ENCODE measurements at places on chromosomes 1 and 21. TPM values are rescaled to one million over a fixed set of nuclear protein-coding genes. Genes with fewer than 3 reads are reported as not detected.
A peak's percentile ranks its signal among the peaks of the same experiment; 100 is the strongest.

DNA sequence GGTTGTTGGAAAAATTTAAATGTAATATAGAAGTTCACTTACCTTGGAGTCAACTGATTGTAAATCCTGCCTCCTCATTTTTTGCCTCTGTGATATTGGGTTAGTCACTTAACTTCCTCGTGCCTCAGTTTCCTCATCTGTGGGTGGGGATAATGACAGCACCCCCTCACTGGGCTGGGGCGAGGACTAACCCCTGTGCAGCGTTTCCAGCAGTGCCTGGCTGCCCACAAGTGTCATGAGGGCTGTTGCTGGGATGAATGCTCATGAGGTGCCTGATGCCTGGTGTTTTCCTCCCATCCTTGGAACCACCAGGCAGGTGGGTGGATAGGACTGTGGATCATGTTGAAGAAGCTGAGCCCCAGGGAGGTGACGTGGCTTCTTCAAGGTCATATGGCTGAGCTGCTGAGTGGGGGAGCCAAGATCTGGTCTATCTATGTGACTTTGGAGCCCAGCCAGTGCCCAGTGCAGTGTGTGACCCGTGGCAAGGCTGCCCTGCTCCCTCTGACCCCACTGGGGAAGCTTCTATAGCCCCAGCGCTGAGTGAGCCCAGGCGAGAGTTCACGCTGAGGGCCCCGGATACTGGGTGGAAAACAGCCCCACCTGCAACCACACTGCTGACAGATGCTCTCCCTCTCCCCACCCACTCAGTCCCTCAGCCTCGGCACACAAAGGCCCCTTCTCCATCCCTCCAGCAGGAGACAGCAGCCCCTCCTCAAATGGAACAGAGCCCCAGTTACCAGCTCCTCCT is 446.0 kb downstream of the PTPRU start:
- peak; percentile 59 for DNase-seq

DNA sequence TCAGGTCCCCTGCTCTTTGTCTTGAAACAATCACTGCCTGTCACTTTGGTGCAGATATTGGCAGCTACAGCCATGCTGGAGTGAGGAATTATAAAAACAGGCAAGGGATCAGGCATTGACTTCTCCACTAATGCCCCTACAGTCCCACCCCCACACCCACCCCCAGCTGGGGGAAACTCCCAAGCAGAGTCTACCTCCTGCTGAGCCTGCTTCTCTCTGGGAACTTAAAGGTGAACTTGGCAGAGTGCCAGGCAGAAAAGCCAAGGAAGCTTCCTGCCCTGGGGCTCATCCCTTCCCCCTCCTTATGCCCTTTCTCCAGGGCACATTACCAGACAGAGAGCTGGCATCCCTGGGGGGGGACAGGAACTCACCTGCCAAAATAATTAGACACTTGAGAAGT is 6.7 kb downstream of the NCMAP start:
- no peak for DNase-seq

SAMD13 gene
- total RNA-seq: 3.1 TPM

GRCh38 chr1:59445040-59445439 is 148.1 kb downstream of the FGGY start:
- no peak for DNase-seq

- DNase-seq: no peak
Observed at GRCh38 chr1:185393205-185393604, 76.2 kb upstream of the IVNS1ABP start.

DNA sequence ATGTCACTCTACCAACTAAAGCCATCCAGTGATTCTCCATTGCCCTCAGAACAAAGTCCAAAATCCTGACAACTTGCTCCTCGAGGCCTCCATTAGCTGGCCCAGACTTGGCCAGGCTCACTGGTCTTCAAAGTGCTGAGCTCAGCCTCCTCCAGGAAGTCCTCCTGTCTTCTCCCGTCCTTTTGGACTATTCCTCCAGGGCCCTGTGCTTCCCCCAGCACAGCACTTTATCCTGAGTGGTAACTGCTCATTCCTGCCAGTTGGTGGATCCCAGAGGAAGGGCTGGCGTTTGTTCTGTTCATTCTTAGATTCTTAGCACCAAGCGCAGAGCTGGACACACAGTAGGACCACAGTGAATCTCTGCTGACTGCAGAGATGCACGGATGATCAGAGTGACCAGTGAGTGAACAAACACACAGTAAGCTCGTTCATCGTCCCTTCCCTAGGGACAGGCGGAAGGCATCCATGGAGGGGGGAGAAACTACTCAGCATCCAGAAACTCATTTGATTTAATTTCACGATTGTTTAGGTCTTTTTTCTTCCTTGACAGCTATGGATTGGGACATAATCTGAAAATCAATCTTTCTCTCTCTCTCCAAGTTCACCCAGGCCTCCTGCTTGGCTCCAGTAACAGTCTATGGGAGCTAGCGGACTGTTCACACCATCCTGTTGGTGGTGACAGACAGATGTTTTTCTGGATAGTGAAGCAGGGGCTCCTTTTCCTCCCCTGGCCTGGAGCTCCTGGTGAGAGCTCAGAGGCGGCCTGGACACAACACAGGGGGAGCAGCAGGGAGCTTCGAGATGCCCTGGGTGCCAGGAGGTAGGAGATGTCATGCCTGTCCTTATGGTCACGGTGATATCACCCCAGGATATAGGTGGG is 180.2 kb downstream of the PTPRU start:
- peak; percentile 72 for DNase-seq

ST6GALNAC3 gene
- 4.3 TPM for total RNA-seq
